ENCODE measurements at places on chromosomes 6 and 20. TPM values are rescaled to one million over a fixed set of nuclear protein-coding genes. Genes with fewer than 3 reads are reported as not detected.

- no peak for DNase-seq
These were observed 91.6 kb downstream of the RAMACL start for GRCh38 chr6:166494757-166495486.

- DNase-seq = no peak
These were observed 154.9 kb upstream of the MLN start for GRCh38 chr6:33958526-33959328.

DNA sequence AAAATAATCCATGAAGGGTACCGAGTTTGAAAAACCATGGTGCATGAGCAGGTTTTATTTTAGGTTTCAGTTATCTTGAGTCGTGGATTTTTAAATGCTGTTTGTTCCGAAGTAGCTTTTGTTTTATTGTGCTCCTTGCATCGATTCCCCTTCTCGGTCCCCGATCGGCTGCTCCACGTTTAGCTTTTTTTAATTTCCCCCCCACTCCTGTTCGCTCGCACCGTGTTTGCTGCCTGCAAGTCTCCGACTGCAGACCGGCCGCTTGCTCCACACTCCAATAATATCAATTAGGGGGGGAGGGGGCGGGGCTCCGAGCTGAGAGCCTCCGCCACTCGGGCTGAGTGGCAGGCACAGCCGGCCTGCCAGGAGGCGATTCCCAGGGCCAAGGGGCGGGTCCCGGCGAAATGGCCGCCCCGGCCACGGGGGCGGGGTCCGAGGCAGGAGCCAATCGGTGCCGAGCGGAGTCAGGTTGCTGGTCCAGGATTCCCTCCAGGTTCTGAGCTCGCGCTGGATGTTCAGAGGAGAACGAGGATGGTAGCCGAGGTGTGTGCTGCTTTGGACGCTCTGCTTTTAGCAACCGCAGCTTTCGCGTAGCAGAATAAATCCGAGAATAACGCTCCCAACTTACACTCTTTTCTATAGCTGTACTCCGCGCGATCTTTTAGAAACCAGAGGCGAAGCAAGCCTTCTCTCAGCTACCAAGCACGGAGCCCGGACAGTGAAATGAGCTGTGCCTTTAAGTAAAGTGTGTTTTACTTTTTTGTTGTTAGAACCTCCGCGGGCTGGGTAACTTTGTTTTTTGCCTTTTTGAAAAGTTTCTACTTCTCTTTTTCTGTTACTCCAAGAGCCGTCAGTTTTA, at the start of gene EPHA7:
Gene EPHA7 (minus strand): TSS at position 256 of the 859 bp plus-strand sequence. CDS start 218 bp downstream, at position 38.
- peak; percentile 79 for DNase-seq

DNA sequence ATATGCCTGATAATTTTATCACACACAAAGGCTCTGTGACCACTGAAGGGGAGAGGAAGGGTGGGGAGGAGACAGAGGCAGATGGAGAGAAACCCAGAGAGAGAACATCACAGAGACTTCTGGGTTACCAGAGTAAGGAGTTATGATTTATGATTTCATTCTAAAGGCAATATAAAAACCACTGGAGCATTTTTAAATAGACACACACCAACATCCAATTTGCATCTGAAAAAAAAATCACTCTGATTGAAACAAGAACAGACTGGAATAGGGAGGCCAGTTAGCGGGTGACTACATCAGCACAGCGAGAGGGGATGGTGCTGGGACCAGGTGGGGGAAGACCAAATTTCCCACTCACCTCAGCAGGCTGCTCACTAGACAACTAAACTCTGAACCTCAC, 104.8 kb downstream of the AGPAT4 start:
- DNase-seq = no peak

GRCh38 chr6:30513451-30513850, 24.1 kb downstream of the HLA-E start:
- no peak for DNase-seq

GRCh38 chr20:4020256-4020655, 4.9 kb upstream of the RNF24 start:
- DNase-seq = no peak

The SLC17A2 gene
- total RNA-seq = not detected

DNA sequence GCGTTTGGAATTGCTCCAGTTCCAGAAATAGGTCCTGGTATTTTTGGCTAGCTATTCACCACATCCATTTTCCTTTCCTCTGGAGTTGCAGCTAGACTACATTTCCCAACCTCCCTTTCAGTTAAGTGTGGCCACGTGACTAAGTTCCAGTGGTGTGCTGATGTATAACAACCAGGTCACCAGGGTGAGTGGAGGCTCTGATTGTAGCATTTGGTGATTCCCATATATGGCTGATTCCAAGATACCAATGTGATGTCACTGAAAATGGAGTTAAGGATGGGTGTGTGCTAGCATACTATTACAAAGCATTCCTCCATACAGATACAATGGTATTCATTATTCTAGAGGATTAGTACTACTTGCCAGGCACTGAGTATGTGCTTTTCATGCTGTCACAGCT, 49.7 kb upstream of the STK35 start:
- no peak for DNase-seq

GRCh38 chr20:20206788-20207187, 154.5 kb downstream of the CFAP61 start:
- DNase-seq = no peak

DNA sequence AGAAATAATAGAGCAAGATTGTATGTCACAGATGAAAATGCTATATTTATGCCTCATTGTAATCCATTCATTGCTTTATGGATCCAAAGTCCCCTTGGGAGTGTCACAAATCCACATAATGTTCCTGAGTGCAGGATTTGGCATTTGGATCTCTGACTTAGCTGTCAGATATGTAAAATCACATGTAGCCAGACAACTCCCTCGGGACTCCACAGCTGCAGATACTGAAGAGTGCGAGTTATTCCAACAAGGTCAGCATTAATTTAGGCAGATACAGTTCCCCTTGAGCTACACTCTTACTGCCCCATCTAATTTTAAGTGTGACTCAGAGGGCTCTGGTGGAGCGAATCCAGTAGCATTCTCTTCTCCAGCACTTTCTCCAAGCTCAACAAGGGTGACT, 433.2 kb downstream of the CD83 start:
- DNase-seq = no peak

The ASIP gene
- total RNA-seq = not detected

The CRISP2 gene
- total RNA-seq = not detected

Measured in astrocyte (in vitro differentiated cells and primary cell).